Pancreas (tissue), 10 donors: ENCODE measurements at places on chromosomes 7 and 10. TPM values are rescaled to one million over a fixed set of nuclear protein-coding genes. Genes with fewer than 3 reads are reported as not detected.

DYNC1I1 gene
- 1.5 TPM for total RNA-seq

DNA sequence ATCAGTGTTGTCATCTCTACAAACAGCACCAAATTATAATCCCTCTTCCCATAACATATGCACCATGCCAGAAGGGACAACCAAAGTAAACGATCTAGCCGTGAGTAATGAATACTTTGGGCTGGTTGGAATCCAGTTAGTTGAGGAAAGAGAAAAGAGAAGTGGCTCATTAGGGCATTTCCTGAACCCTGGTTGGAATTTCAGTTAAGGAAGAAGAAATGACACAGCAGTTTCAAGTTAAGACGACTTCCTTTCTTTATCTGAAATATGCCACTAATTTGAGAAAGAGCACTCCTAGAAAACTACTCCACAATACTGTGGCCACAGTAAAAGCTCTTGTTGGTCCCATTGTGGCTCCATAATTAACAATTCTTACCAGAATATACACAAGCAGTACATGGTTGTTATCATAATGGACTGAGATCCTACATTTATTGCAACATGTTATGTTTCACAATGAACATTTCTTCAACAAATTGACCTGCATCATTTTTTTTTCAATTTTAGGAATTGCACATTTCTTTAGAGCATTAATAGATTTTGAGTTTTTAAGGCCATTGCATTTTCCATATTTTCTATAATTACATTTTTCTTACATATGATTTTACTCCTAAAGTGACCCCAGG is at the start of gene TFEC:
Gene TFEC, minus strand, starts transcription at position 113 of the 626 bp plus-strand sequence. CDS start 46,322 bp downstream, outside the sequence.
- no peak for DNase-seq

- DNase-seq = no peak
Observed at GRCh38 chr7:107690611-107691010, 30.0 kb downstream of the SLC26A4 start.

DNA sequence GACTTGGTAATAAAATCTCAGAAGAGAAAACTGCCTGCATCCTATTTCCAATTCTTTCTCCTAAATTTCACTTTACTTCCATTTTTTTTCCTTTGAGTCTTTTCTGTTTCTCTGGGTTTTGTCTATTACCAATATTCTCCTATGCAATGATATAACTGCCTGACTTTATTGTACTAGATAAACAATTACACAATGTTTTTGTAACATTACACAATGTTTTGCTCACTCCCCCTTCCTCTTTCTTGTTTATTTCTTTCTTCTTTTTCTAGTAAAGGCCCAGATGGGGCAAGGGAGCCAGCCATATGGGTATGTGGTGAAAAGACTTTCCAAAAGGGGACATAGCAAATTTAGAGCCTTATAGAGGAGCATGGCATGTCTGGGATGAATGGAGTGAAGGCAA is 278.7 kb upstream of the PHYHIPL start:
- no peak for DNase-seq

DNA sequence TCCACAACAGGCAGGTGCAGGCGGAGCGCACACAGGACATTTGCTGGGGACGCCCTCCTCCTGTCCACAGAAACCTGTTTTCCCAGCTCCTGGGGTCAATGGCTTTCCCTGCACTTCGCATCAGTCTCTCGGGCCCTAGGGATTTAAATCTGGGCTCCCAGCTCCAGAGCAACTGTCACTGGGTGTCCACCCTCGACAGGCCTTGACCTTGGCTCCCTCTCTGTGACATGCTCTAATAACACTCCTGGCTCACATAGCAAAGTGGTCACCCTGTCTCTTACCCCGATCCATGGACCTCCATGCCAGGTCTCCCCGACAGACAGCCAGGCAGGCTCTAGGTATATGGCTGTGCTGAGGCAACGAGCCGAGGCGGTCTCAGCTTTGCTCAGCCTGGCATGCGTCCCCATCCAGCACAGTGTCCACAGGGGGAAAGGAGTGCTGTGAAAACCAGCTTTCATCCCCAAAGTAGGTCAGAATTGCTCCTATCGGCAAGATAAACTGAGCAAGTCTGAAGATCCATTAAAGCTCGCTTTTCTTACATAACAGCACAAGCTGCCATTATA is 195.6 kb downstream of the TNS3 start:
- DNase-seq = no peak

DNA sequence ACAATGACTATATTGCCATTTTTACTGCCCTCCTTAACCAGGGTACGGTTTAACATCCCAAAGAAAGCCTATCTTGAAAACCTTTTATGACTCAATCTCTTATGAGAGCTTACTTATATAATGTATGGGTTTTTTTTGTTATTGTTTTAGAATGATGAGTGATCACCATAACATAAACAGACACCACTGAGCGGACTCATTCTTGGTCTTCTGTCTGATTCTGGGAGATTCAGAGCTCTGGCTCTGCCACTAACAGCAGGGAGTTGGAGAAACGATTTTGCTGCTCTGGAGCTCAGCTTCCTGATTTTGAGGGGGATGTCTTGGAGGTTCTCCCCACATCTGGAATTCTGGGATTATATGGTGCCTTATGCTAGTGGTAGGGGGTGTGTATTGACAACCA is 244.1 kb downstream of the FRMD4A start:
- no peak for DNase-seq

GRCh38 chr7:94348142-94348541 is 46.6 kb upstream of the COL1A2 start:
- no peak for DNase-seq

DNA sequence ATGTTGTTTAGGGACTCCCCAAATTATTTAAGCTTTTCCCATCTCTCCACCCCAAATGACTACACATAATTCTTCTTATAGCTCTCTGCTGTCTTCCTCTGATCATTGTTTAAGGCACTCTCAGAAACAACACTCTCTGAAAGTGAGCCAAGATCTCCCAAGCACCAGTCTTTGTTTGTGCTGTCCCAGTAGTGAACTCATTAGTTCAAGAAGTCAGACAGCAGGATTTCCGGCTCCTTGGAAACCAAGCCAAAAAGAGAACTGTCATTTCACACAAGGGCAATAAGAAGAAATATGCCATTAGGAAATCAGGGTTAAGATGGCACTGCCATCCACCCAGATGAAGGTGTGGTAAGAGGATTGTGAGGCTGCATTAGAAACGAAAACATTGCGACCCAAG is 83.1 kb downstream of the FZD1 start:
- no peak for DNase-seq

DNA sequence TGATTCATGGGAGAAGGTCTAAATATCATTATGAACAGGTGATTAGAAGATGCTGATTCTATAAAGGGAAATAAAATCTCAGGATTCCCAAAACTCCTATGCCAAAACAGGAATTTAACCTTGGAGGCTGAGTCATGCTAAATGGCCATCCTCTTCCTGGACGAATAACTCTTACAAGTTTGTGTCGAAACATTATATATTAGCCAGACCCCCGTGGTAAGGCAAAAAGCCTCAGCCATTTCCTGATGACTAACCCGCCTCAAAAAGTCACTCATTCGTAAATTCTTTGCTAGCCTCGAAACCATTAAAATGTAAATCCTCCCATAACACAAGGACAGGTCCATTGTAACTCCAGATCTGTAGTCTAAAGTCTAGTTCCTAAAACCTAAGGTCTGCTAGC is 32.0 kb downstream of the CUL2 start:
- DNase-seq = no peak
